HEK293T (cell line): ENCODE measurements at places on chromosomes 1 and 21.
A peak's percentile ranks its signal among the peaks of the same experiment; 100 is the strongest.

GRCh38 chr1:94734963-94735901, 84.9 kb upstream of the SLC44A3 start:
- peak; percentile 46 for DNase-seq

DNA sequence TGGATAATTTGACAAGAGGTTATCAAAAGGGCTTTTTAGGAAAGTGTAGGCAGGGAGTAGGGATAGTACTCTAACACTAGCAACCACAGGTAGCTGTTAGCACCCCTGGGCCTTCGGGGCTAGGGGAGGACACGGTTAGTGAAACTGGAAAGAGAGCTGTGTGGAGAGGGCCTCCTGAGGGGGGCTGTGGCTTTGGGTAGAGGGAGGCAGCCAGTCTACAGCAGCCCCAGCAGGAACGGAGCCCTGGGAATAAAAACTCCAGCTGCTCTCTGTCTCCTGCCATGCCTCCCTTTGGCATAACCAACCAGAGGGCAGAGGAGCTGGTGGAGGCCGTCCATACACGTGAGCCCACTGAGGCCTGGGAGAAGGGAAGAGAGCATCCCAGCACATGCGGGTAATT, 223.2 kb downstream of the FOXD2 start:
- no peak for DNase-seq

DNA sequence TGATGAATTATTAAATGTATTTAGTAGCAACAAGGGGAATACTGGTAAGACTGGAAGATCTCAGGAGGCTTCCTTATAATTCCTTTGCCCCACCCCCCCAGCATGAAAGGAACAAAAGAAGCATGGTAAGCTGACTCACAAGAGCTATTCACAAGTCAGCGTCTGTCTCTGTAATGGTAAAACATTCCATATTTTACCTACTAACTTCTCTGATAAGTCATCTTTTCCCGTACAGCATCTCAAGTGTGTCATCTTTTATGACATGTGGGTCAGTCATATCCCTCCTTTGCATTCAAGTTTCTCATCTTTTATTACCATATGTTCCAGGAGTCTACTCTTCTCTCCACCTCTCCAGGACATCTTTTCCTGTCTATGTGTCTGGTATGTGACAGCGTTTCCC, 241.3 kb downstream of the PLA2G4A start:
- DNase-seq: no peak

DNA sequence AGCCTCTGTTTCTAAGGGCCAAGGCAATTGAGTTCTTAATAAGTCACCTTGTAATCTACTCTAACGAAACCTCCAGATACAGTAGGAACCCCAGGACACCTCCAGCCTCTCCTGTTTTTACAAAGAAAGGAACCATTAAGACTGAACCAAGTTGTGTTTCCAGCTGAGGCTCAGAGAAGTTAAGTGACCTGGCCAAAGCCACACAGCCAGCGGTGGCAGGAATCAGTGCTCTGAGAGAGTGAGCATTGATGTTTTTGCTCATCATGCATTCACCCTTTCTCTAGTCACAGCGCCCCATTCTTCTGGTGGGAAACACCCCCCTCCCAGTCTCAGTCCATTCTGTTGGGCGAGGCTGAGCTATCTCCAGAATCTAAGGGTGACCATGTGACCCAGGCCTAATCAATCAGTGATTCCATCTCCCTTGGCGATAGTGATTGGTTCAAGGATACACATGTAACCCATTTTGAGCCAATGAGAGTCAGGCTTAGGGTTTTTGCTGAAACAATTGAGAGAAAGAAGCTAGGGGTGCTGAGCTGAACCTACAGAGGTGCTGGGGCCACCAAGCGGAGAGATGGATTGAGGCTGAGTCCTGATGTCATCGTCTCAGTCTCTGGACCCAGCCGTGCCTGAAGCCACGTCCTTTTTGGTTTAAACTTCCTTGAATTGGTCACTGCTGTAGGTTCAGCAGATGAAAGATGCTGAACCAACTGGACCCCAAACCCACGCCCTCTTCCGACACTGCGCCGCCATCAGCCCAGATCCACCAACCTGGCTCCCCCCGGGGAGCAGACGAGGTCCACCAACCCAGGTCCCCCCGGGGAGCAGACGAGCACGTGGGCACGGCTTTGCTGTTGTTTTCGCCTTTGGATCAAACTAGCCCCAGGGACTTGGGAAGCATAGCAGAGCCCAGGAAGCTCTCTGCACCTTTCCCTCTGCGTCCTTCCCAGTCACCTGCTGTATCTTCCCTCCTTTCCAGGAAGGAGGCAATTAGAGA, 28.0 kb upstream of the RERE start:
- DNase-seq: no peak

- DNase-seq: no peak
These were observed 59.2 kb downstream of the CD34 start for GRCh38 chr1:207851696-207852095.

DNA sequence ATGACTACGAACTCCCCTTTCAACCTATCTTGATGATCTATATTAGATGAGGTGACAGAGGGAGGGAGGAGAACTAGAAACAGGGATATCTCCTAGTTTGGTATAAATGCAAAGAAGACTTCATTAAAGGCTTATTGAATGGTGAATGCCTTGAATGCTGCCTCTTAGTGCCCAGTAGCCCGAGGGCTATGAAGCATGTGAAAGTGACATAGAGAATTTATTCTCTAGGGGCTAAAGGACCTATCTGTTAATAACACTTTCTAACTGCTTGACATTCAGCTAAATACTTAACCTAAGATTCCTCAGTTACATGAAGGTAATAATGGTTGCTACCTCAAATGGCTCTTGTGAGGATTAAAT, 764.1 kb downstream of the LTN1 start:
- no peak for DNase-seq

DNA sequence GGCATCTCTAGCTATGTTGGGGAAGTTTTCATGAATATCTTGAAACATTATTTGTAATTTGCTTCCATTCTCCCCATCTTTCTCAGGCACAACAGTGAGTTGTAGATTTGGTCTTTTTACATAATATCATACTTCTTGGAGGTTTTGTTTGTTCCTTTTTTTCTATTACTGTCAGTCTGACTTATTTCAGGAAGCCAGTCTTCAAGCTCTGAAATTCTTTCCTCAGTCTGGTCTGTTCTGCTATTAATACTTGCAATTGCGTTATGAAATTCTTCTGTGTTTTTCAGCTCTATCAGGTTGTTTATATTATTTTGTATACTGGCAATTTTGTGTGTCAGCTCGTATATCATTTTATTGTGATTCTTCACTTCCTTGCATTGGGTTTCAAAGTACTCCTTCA, 424.6 kb upstream of the PTBP2 start:
- no peak for DNase-seq

DNA sequence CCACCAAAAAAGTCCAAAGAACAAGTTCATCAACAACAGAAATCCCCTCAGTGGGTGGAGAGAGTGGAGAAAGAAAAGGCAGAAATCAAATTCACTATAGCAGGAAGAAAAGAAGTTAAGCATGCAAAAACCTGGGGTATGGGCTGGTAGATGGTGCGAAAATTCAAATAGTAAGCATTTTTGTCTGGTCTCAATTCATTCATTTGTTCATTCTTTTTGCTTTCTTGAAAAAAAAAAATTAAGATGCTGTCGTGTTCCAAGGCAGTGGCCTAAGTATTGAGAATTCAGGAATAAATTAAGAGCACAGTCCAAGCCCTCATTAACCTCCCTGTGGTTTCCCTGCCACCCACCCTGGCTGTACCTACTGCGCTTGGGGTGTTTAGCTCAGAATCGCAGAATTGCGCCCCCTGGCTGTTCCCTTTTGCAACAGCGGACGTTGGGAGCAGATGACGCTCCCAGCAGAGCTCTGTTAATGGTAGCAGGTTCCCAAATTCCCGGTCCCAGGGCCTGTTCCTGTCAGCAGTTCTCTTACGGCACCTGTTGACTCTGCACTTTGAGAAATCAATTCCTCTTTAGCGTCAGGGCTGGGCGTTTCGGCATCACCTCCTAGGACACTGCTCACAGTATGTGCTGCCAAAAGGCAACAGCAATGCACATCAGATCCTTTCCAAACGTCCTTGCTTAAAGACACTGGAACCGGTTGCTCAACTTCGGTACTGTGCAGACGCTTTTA, 34.0 kb upstream of the SSX2IP start:
- DNase-seq: peak; percentile 63

DNA sequence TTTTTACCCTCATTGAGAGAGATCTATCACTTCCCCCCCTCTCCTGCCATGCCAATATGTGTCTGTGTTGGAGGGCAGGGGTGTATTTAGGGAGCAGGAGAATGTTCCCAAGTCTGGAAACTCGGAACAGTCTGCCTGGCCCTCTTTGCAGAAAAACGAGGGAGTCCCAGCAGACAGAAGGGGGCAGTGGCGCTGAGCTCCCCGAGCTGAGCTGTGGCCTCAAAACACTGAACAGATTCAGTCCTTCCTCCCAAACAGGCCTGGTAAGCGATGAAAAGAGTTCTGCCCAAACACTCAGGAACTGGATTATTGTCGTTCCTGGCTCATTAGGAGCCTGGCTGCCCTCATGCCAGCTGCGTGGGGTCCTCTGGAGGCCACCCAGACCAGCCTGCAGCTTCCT, 981 bp downstream of the CLDN14 start:
- DNase-seq: no peak

- DNase-seq: no peak
These were observed 546 bp downstream of the SKI start for GRCh38 chr1:2228694-2229036.

- no peak for DNase-seq
These were observed 34.6 kb upstream of the WNT4 start for GRCh38 chr1:22177354-22178003.

DNA sequence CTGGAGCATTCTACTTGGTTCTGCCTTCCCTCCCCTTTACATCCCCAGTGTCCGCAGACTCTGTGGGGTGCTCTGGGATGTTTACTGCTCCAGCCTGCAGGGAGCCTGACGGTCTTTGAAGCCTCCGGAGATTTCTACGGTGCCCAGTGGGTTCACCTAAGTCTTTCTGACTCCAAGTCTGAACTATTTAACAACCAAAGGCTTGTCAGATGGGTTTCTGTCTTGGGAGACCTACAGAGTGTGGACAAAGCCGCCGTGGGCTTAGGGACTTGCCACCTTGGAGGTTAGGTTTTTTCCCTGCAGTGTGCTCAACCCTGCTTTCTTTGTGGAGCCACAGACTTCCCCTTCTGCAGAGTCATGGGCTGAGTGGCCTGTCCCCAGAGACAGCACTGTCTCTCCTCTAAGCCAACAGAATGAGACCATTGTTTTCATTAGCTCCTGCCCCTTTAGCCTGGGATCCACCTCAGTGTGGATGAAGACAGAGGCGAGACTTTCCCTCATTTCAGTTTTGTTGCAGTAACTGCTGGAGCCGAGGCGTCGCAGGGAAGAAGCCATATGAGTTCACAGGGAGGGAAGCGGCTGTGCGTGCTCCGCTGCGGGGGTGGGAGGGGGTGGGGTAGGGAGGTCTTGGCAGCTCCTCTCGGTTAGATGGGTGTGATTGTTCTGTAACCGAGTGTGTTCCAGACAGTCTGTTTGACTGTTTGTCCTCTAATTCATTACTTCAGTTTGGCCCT, 120.7 kb downstream of the CNIH3 start:
- no peak for DNase-seq

DNA sequence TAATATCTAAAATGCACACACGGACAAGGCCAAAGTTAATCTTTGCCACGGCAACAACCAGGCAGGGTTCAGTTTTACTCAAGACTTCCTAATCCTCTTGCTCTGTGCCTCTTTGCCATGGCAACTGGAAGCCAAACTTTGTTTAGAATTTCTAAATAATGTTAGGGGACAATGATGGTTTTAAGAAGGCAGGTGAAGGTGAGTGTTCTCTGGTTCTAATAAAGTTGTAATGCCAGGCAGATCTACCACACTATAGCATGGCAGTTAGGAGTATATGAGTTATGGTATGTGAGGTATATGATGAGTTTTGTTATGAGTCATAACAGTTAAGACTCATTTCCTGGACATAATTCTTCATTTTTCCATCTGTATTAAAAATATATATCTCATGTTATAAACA, 2.7 kb downstream of the PTPRC start:
- DNase-seq: no peak

GRCh38 chr1:162596514-162597170, 35.1 kb downstream of the UAP1 start:
- DNase-seq: no peak

GRCh38 chr1:109807402-109807801, 43.7 kb upstream of the EPS8L3 start:
- DNase-seq: no peak

DNA sequence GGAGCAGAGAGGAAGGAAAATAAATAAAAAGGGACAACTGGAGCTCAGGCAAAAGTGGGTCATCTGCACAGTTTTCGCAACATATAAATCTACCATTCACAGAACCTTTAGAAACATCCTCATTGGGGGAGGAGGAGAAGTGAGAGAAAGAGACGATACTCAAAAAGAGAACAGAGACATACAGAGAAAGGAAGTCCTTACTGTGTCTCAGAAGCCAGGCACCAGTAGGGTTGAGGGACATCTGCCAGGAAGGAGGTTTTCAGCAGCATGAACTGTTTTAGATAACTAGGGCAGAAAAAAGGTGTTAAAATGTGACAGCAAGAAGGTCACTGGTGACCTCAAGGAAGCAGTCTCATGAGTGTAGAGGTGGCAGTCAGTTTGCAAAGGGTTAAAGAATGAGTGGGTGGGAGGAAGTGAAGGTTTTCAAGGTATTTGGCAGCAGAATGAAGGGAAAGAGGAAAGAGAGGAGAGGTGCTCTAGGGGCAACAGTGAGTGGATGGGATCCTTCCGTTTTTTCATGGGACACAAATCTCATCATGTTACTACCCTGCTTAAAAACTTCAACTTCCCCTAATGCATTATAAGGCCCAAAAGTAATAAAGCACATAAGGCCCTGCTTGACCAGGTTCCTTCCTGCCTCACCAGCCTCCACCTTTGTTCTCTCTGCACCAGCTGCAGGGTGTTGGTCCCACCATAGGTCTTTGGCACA, 9.5 kb downstream of the JAK1 start:
- no peak for DNase-seq

DNA sequence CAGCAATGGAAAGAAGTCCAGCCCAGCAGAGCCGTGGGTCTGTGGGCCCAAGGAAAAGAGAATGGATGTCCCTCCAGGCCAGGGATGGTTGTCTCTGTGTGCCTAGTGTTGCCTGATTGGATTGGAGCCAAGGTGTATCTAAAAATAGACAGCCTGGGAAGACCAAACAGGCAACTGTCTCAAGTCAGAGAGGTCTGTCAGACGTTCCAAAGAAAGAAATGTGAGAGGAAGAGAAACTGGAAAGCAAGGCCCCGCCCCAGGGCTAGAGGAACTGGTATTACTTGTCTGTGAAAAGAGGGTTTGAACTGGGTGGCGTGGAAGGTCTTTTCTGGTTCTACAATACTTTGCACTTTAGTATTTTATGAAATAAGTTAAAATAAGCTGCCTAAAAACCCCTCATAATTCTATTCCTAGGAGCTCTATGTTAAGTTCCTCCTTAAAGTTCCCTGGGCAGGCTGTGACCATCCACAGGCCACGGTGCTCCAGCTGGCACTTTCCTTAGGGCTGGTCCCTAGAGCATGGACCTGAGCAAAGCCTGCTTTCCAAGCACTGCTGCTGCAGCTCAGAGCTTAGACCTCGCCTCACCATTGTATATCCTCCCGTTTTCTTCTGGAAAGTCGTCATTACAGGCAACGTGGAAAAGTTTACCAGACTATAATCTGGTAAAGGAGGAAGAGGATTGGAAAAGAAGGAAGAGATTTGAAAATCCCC, 151.6 kb downstream of the DISC1 start:
- no peak for DNase-seq
